ENCODE measurements at places on chromosomes 4 and X.

- no peak for DNase-seq
Measured at GRCh38 chrX:1327651-1328304, 8.8 kb upstream of the IL3RA start.

GRCh38 chr4:1763550-1764080 lies 29.5 kb upstream of the FGFR3 start:
- DNase-seq, result no peak

- DNase-seq, result no peak
Measured at GRCh38 chr4:110361921-110362320, 114.0 kb upstream of the ENPEP start.

DNA sequence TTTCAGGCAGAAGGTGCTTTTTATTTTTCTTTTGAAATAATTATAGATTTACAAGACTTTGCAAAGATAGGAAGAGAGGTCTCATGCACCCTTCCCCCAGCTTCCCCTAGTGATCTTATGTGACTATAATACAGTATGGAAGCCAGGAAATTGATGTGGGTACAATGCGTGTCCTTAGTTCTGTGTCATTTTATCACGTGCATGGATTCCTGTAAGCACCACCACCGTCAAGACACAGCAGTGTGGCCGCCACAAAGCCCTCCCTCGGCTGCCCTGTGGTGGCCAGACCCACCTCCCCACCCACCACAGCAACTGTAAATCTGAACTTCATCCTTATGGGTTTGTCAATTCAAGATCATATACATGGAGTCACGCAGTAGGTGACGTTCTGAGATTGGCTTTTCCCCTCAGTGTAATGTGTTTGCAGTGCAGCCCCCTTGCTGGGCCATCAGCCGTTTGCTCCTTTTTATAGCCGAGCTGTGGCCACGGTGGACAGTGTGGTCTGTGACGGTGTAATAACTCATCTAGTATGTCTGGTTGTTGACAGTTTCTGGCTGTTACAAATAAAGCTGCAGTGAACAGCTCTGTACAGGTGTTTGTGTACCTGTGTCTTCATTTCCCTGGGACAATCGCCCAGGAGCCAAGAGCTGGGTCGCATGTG lies 10.9 kb upstream of the HTRA3 start:
- DNase-seq, result no peak
